Body of pancreas (tissue), 4 donors: ENCODE measurements at places on chromosomes 5 and 9. TPM values are rescaled to one million over a fixed set of nuclear protein-coding genes. Genes with fewer than 3 reads are reported as not detected.

Gene SLC27A4
- 17.1 TPM for total RNA-seq

Gene SPATA31C1
- total RNA-seq, result not detected

Gene CRAT
- total RNA-seq, result 112 TPM

Gene DOCK2
- 3.1 TPM for total RNA-seq

Gene SPOCK1
- total RNA-seq, result 30.6 TPM

Gene DTWD2
- 29.7 TPM for total RNA-seq

Gene RECK
- total RNA-seq, result 2.6 TPM

Gene FCN2
- not detected for total RNA-seq

Gene GGTA1
- 2.3 TPM for total RNA-seq

Gene ARID3C
- not detected for total RNA-seq

- no peaks in the 10 kb centered on the region for H3K4me1 ChIP-seq
- H3K27ac ChIP-seq, result no peak overlapping the region
- H3K4me3 ChIP-seq, result no peak overlapping the region
Observed at GRCh38 chr5:8953911-8954438, 591.9 kb downstream of the SEMA5A start.

- no peak overlapping the region for H3K27ac ChIP-seq
- DNase-seq, result no peak
- no peaks in the 10 kb centered on the region for H3K4me1 ChIP-seq
- H3K27me3 ChIP-seq, result no peaks in the 10 kb centered on the region
Observed at GRCh38 chr5:61559146-61559545, 227.1 kb downstream of the ZSWIM6 start.

GRCh38 chr9:4105183-4105582, 194.7 kb downstream of the GLIS3 start:
- H3K27ac ChIP-seq, result peak overlapping the region; percentile 83
- no peak for DNase-seq
- peaks cover 25% of the 10 kb centered on the region for H3K4me1 ChIP-seq
- H3K36me3 ChIP-seq, result no peaks in the 10 kb centered on the region
- H3K27me3 ChIP-seq, result no peaks in the 10 kb centered on the region
- no peak overlapping the region for H3K4me3 ChIP-seq

GRCh38 chr5:78268356-78268755, 26.1 kb downstream of the AP3B1 start:
- DNase-seq, result no peak
- H3K4me1 ChIP-seq, result peaks cover 2% of the 10 kb centered on the region
- H3K36me3 ChIP-seq, result no peaks in the 10 kb centered on the region

DNA sequence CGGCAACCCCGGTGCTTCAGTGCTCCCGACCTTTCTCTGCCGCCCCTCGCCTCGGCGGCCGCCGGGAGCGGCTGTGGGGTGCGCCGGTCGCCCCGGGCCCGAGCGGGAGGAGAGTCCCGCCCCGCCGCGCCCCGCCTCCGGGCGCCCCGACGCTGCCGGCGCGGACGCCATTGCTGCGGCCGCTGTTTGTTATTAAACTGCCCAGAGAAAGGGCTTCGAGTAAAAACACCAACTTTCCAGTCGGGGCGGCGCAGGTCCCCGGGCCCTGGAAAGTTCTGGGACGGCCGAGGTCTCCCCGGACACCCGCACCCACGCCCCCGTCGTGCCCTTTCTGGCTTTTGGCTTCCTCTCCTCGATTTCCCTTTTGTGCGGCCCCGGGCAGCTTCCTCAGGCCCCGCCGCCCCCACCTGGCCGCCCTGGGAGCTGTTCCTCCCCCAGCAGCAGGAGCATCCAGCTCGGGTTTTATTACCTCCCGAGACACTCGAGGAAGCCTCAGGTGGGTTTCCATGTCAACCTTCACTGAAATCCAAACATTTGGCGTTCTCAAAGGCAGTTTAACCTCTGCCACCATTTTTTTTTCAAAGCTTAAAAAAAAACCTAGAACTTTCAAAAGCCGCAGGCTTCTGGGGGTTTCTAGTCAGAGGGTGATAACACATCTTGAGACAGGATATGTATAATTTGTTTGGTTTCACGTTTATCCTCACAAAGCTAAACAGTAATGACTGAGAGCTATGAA, 334.4 kb downstream of the CWC27 start:
- peaks cover 9% of the 10 kb centered on the region for H3K4me1 ChIP-seq
- H3K27me3 ChIP-seq, result no peaks in the 10 kb centered on the region
- peak; percentile 65 for DNase-seq
- peak overlapping the region; percentile 9 for H3K4me3 ChIP-seq

GRCh38 chr9:33170464-33171415, 3.6 kb upstream of the B4GALT1 start:
- H3K27me3 ChIP-seq, result no peaks in the 10 kb centered on the region
- peak overlapping the region; percentile 70 for H3K27ac ChIP-seq
- peak; percentile 73 for DNase-seq
- H3K4me1 ChIP-seq, result peaks cover 55% of the 10 kb centered on the region

GRCh38 chr5:17157916-17158529, 59.4 kb upstream of the BASP1 start:
- H3K27me3 ChIP-seq, result no peaks in the 10 kb centered on the region
- no peak overlapping the region for H3K4me3 ChIP-seq
- H3K36me3 ChIP-seq, result no peaks in the 10 kb centered on the region

- no peaks in the 10 kb centered on the region for H3K27me3 ChIP-seq
- H3K4me1 ChIP-seq, result no peaks in the 10 kb centered on the region
- no peak overlapping the region for H3K27ac ChIP-seq
- no peak overlapping the region for H3K4me3 ChIP-seq
Observed at GRCh38 chr5:42641336-42642005, 115.1 kb upstream of the CCDC152 start.

DNA sequence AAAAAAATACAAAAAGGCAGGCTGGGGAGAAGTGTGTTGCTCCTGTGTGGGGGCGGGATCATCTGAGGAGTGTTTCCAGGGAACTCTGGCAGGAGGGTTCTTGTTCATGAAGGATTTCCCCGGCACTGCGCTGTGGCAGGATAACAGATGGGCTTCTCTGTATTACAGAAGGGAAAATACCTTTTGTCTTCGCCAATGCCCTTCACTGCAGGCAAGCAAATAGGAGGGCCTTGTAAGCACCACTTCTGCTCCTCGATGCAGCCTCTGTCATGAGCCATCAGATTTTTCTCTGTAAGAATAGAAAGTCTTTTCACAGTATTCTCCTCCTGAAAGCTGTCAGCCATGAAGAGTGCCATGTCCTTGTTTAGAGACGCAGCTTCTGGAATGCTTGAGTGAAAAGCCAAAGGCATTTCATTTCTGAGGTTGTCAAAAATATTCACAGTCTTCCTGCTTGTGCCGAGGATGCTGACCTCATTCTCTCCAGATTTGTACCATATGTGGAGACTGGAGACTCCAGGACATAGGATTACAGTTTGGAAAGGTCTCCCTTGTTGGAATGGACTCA, 294.0 kb downstream of the YTHDC2 start:
- no peak overlapping the region for H3K4me3 ChIP-seq
- no peaks in the 10 kb centered on the region for H3K27me3 ChIP-seq
- no peak for DNase-seq
- no peaks in the 10 kb centered on the region for H3K36me3 ChIP-seq
- peaks cover 4% of the 10 kb centered on the region for H3K4me1 ChIP-seq

- no peaks in the 10 kb centered on the region for H3K27me3 ChIP-seq
- H3K4me1 ChIP-seq, result peaks cover 49% of the 10 kb centered on the region
- no peak for DNase-seq
- H3K36me3 ChIP-seq, result no peaks in the 10 kb centered on the region
Observed at GRCh38 chr9:121179930-121180681, 21.6 kb downstream of the RAB14 start.

DNA sequence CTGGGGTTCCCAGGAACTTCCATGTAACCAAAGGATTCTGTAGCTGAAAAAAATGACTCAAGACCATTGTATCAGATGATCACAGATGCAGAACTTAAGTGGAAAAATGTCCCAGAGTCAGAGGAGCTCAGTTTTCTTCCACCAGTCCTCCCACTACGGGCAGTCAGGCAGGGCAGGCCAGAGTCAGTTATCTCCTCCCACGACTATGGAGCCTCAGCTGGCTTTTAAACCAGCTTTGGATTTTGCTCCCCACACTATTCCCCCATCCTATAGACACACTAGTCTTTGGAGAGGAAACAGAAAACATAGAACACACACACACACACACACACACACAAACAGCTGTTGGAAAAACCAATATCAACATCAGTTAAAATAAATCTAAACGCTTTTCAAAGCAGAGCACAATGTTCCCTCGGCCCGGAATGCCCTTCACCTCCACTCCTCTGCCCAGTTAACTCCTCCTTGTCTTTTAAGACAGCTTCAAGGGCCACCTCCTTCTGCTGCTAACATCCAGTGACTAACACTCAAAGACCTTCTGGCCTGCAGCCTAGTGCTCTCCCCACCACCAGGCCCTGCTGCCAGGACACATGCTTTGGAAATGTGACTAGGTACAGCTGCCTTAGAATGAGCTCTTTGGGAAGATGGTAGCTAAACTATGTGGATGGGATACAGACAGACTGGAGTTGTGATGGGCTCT, 56.8 kb downstream of the NIPAL4 start:
- H3K27ac ChIP-seq, result no peak overlapping the region
- no peak overlapping the region for H3K4me3 ChIP-seq

GRCh38 chr9:31140316-31140715, 1244.1 kb upstream of the ACO1 start:
- no peak for DNase-seq
- H3K4me3 ChIP-seq, result no peak overlapping the region
- H3K4me1 ChIP-seq, result peaks cover 12% of the 10 kb centered on the region
- no peaks in the 10 kb centered on the region for H3K27me3 ChIP-seq
- no peaks in the 10 kb centered on the region for H3K36me3 ChIP-seq

- H3K4me1 ChIP-seq, result peaks cover 14% of the 10 kb centered on the region
- no peaks in the 10 kb centered on the region for H3K36me3 ChIP-seq
- no peaks in the 10 kb centered on the region for H3K27me3 ChIP-seq
- no peak overlapping the region for H3K4me3 ChIP-seq
- no peak overlapping the region for H3K27ac ChIP-seq
Observed at GRCh38 chr5:124410539-124411488, 335.6 kb downstream of the ZNF608 start.

- no peaks in the 10 kb centered on the region for H3K27me3 ChIP-seq
- DNase-seq, result no peak
- no peaks in the 10 kb centered on the region for H3K4me1 ChIP-seq
- no peaks in the 10 kb centered on the region for H3K36me3 ChIP-seq
- no peak overlapping the region for H3K4me3 ChIP-seq
Observed at GRCh38 chr9:110626101-110626829, 42.3 kb upstream of the MUSK start.

GRCh38 chr5:115557667-115558387, 13.3 kb upstream of the FEM1C start:
- peak overlapping the region; percentile 77 for H3K27ac ChIP-seq
- H3K36me3 ChIP-seq, result no peaks in the 10 kb centered on the region
- no peak overlapping the region for H3K4me3 ChIP-seq
- peaks cover 34% of the 10 kb centered on the region for H3K4me1 ChIP-seq
- no peaks in the 10 kb centered on the region for H3K27me3 ChIP-seq

GRCh38 chr5:337563-338130, 16.1 kb downstream of the AHRR start:
- H3K36me3 ChIP-seq, result no peaks in the 10 kb centered on the region
- H3K27me3 ChIP-seq, result no peaks in the 10 kb centered on the region
- no peak overlapping the region for H3K27ac ChIP-seq
- H3K4me1 ChIP-seq, result no peaks in the 10 kb centered on the region

DNA sequence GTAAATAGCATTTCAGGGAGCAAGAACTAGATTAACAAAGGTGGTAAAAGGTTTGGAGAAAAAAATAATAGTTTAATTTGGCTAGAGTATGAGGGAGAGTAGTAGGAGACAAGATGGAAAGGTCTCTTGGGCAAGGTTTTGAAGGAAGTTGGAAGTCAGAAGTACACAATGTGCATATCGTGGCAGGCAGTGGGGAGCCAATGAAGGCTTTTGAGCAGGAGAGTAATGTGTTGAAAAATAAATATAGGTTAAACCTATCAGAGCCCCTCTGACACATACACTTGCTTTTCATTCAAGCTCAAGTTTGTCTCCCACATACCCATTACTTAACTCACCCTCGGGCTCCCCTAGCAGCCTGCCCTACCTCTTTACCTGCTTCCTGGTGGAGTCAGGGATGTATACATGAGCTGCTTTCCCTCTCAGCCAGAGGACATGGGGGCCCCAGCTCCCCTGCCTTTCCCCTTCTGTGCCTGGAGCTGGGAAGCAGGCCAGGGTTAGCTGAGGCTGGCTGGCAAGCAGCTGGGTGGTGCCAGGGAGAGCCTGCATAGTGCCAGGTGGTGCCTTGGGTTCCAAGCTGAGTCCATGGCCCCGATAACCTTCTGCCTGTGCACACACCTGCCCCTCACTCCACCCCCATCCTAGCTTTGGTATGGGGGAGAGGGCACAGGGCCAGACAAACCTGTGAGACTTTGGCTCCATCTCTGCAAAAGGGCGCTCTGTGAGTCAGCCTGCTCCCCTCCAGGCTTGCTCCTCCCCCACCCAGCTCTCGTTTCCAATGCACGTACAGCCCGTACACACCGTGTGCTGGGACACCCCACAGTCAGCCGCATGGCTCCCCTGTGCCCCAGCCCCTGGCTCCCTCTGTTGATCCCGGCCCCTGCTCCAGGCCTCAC, at the start of gene CA9:
CA9 (plus strand) TSS at position 797 of the 893 bp plus-strand sequence; CDS start at position 829, 32 bp downstream.
- H3K27ac ChIP-seq, result peak within 1 kb of the TSS; percentile 66
- peak; percentile 60 for DNase-seq
- no peaks in the 10 kb centered on the region for H3K36me3 ChIP-seq
